ENCODE measurements at places on chromosomes 3 and 15.
A peak's percentile ranks its signal among the peaks of the same experiment; 100 is the strongest.

GRCh38 chr3:4492208-4493013 is 737 bp upstream of the ITPR1 start:
- DNase-seq: no peak

- DNase-seq: peak; percentile 99
Measured at GRCh38 chr3:63343674-63344073, 65.6 kb downstream of the SYNPR start.

DNA sequence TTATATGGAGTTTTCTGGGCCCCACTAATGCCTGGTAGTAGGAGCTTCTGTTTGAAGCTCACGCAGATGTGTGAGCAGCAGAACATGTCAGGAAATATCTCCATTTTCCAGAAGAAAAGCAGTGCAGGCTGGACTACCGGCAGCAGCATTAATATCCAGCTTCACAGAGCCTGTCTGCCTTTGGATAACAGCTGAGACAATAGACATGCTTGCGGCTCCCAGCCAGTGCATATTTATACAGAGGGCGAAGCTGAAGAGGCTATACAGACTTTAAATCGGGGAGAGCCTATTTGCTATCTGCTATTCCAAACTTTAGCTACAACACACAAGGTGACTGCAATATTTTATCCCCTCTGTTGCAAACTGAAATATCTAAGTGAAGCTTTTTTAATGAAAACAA is 250.1 kb upstream of the WNT5A start:
- DNase-seq: no peak

DNA sequence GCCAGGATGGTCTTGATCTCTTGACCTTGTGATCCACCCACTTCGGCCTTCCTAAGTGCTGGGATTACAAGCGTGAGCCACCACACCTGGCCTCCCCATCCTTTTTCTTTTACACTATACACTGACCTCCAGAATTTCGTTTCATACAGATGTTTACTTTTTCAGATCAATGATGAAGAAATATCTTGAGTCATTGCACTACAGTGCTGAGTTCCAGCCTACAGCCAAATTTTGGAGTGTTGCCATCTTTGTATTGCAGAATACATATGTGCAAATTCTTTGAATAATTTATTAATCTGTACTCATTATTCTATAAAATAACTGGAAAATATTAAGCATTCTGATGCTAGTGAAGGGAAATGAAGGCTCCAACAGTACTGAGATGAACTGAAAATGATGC is 12.5 kb downstream of the ZPLD1 start:
- DNase-seq: peak; percentile 20

DNA sequence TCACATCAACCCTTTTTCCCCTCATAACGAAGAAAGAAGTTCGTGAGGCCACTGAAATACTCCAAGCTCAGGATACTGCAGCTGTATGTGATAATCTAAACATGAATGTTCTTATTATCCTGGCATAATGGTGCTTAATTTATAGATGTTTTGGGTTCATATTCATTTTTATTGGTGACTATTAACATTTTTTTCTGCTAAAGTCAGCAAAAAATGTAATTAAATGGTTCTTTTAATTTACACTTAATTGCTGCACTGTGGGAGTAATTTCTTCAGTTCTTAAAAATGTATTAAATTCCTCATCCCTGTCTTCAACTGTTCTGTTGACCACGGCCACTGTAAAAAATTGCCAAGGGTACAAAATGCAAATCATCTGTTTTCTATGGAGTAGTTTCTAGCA is 95.6 kb downstream of the CDIN1 start:
- no peak for DNase-seq

- DNase-seq: no peak
Measured at GRCh38 chr15:47289656-47290055, 427.6 kb upstream of the SEMA6D start.

- DNase-seq: no peak
Measured at GRCh38 chr3:102512734-102513504, 78.1 kb downstream of the ZPLD1 start.

DNA sequence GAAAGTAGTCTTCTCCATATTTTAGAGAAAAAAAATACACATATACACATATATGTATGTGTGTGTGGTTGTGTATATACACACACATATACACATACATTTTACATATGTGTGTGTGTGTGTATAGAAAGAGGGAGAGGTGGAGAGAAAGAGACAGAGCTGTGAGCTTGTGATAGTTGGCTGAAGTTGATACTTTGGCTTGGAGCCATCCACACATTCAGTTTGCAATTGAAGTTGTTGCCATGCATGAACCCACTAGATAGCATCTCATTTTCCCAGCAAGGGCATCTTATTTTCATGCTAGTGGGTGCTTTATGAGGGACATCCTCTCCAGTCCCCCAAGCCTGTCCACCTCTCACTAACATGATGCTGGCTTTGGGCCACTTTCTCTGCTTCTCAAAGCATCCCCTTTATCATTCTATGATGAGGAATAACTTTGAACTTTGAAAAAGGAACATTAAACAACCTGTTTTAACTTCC is 228.6 kb downstream of the ZNF621 start:
- no peak for DNase-seq

DNA sequence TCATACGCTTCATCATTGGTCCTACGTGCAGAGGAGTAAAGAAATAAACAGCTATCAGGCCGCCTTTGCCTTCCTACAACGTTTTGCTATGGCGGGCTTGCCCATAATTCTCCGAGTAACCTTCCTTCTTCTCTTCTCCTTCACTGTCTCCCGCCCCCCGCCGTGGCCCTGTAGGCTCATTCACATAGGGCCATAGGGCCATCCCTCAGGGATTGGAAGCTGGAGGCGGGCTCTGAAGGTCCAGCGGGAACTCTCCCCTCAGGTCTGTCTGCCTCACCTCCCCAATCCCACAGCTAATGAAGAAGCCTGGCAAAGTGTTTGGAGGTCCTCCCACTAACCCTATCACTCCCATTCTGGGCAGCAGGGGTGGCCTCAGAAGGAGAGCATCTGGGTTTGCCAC is 43.6 kb downstream of the SEMA5B start:
- DNase-seq: no peak

GRCh38 chr15:46872981-46873330 is 844.3 kb upstream of the SEMA6D start:
- DNase-seq: no peak

GRCh38 chr3:57199895-57200297 is at the start of gene HESX1:
TSS of gene HESX1 (minus strand) at chr3:57199978. CDS start at chr3:57199918, 60 bp downstream.
- DNase-seq: no peak

DNA sequence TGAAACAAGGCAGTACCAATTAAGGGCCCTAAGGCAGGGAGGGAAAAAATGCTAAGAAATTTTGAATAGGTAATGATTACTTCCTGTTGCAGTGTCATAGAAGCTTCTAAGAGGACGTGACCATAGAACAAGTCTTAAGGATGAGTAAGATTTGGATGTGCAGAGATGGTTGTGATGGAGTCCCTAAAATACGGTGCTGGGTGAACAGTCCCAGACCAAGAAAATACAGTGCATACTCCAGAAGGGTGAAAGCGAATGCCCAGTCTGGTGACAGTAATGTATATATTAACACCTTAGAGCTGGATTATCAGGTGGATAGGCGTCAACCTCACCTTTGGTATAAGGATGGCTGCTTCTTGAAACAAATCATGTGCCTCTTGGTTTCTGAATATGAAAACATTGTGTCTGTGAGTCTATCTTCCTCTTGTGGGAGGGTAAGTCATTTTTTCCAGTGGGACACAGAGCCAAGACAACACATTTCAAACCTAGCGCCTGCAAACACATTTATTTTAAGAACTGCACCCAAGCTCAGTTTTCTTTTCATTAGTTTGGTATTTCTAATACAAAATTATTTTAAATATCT is 101.2 kb upstream of the TP63 start:
- DNase-seq: no peak

- DNase-seq: no peak
Measured at GRCh38 chr15:97012986-97013385, 682.5 kb downstream of the NR2F2 start.

GRCh38 chr3:122081543-122082247 is 26.5 kb downstream of the CD86 start:
- no peak for DNase-seq

All from fibroblast of skin of left quadriceps (primary cell).